ENCODE measurements at places on chromosomes 2 and 18.

DNA sequence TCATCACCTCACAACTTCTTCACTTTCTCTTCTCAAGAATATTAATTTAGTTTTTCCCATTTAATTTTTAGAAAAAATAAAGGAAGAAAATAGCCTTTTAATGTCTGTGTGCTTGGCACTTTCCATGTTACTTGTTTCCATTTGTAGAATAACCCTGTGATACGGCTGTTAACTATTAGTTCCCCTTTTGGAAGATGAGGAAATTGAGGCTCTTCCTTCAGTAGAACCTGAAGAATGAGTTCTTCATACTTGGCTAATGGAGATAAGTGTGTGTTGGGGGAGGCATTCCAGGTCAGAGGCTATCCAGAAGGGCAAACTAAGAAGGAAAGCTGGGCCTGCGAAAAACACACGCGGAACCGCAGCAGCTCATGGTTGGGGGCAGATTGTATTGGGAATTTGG, 38.3 kb downstream of the ZNF532 start:
- DNase-seq, result no peak

DNA sequence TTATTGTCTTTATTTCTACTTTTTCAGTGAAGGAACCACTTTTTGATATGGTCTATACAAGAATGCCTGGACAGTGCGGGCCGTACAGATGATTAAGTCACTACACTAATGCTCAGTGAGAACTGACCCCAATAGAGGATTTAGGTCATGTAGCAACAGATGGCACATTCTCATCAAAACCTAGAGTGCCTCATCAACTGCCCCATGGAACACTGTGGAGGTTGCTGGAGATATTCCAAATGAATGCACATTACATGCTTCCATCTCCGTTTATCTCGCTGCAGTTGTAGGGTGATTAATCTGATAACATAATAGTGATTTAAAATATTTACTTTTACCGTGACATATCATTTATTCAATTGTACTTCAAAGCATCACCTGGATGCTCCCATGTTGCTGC, 41.8 kb upstream of the COPS8 start:
- no peak for DNase-seq

GRCh38 chr2:10043256-10043905, at the start of gene KLF11:
KLF11 (plus strand) TSS chr2:10043550; CDS start chr2:10043717, 167 bp downstream.
- DNase-seq, result peak; percentile 96

- peak; percentile 53 for DNase-seq
These were observed 88.5 kb upstream of the COL5A2 start for GRCh38 chr2:189267925-189268579.
